ENCODE measurements at places on chromosomes 16 and 17.

- DNase-seq = no peak
Observed at GRCh38 chr16:62068747-62069146, 32.5 kb upstream of the CDH8 start.

DNA sequence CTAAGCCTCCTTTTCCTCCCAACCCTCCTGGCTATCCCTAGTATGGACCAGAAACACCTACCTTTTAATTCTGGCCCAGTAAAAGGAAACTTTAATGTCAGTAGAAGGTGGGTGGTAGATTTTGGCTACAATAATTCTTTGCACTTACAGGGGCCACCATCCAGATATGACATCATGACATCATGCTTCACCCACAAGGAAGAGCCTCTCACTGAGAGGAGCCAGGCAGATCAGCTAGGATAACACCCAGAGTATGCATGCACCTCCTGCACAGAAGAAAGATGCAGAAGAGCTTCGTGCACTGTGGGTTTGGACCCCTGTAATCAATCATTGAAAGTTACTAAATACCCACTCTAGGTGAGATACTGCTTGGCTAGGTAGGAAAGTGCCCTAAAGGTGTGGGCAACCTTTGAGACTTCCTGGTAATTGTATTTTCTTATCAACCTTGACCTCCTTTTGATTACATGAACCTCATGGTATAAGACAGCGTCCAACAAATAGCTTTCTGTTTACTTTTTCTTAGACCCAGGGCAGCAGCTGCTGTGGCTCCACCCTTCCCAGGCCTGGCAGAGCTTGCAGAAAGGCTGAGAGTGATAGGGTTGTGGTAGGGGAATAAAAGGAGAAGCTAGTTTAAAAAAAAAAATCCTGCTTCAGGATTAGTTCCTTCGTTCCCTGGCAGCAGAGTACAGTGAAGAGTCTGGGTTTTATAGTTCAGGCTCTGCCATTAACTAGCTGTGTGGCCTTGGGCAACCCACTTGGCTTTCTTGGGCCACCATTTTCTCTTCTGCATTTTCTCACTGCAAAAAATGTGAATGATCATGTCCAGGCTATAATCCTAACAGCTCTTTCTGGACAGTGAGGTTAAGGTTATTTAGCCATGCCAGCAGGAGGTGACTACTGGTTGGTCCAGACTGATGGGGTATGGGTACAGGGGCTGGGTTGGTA is 6.2 kb downstream of the MAP3K14 start:
- DNase-seq = no peak

GRCh38 chr17:19306160-19307111 is 56.1 kb downstream of the B9D1 start:
- peak; percentile 91 for DNase-seq

GRCh38 chr16:17744921-17745572 is 274.3 kb upstream of the XYLT1 start:
- DNase-seq = no peak

DNA sequence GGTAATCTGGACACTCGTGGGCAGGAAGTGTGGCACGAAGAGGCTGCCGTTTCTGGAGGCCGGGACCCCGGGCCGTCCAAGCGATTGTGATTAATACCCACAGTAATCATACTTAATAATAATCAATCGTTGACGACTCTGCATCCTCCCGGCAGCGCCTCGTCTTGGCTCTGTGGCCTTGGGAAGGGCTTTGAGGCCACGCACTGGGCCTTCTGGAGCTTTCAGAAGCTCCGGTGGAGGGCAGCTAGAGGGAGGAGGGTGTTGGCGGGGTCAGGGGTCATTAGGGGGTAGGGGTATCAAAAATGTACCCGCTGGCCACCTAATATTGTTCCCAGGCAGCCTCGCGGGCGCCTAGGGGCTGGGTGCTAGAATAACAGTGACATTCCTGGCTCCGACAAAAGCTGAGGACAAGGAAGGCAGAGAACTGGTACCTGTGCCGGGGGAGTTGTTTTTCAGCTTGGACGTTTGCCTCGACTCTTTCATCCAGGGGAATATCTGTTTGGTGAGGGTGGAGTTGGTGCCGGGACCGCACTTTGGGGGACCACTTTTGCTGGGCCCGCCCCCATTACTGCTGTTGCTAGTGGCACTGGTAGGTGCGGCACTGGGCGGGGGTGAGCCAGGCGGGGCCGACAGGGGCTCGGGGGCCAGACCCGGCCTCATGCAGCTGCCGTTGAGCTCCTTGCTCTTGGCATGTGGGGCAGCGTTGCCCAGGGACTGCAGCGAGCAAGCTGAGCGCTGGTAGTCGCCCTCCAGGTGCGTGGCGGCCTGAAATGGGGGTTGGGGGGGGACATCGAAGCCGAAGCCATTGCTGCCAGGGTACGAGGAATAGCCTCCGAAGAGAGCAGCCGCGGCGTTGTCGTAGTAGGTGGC is 6.9 kb upstream of the HOXB2 start:
- DNase-seq = no peak
